ENCODE measurements at places on chromosomes 2 and 18.

GRCh38 chr2:239814861-239815601 lies 210.1 kb downstream of the NDUFA10 start:
- no peak for DNase-seq

DNA sequence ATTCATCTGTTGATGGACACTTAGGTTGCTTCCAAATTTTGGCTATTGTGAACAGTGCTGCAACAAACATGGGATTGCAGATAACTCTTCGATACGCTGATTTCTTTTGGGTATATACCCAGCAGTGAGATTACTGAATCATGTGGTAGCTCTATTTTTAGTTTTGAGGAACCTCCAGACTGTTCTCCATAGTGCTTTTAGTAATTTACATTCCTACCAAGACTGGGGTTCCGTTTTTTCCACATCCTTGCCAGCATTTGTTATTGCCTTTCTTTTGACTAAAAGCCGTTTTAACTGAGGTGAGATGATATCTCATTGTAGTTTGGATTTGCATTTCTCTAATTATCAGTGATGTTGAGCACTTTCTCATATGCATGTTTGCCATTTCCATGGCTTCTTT lies 200.3 kb downstream of the MBD5 start:
- no peak for DNase-seq

DNA sequence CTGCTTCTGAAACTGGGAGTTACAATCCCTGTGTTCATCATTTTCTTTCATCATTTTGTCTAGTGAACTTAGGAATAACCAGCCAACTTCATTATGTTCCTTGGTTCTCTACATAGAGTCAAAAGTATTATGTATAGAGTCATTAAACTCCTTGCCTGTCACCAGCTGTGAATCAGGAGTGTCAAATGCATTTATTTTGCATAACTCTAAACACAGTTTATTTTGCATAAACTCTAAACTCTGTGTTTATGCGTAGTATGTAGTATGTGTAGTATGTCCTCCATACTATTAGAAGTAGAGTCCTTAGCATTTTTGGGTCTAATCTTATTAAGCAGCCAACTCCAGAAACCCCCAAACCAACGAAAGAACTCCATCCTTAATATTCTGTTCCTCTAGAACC lies 164.4 kb downstream of the EVA1A start:
- DNase-seq, result no peak

DNA sequence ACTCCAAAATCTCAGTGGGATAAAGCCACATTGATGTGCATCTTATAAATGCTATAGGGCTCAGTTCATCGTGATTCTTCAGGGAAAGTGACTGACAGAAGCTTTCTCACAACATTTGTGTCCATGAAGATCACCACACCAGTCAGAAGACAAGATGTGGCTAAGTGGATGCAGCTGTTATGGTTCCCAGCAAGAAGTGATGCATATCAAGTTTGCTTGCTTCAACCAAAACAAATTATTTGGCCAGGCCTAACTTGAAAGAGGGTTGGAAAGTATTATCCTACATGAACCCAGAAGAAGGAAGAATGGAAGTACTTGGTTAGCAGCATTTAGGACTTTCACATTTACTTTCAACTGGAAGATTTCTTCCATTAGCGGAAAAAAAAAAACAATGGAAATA lies 210.0 kb upstream of the ACVR2A start:
- DNase-seq, result no peak

DNA sequence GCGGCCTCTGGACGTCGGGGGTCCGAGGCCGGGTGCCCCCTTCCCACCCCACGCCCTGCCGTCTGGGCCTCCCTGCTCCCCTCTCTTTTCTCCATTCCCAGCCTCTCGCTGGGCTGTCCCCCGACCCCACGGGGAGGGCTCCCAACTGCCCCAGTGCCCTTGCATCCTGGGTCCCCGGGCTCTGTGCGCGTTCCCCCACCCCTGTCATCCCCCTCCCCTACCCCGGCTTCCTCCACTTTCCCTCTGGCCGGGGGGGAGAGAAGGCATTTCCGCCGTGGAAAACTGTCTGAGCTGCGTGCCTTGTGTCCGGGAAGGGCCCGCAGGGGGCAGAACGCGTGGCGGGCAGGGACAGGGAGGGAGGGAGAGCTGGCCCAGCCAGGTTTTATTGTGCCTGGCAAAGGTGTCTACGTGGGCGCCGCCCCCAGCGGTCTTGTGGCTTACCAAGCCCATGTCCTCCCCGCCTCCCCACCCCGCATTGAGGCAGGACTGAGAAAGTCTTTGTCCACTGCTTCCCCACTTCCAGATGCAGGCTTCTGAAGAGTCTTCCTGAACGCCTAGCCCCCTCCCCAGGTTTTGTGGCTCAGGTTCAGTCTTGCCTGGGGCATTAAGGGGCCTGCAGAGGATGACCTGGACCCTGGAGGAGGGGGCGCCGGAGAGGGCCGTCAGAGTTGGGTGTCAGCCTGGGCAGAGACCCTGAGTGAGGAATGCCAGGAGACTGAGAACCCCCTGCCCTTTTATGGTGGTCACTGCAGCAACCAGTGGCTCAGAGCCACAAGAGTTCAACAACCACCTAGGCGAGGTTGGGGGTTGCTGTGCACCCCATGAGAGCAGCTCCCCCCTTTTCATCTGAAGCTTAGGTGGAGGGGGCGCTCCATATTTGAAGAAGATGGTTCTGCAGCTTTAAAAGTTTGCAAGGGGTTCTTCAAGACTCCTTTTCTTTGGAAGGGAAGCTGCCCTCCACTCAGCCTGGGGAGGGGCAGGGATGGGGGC lies 1.3 kb downstream of the ITM2C start:
- no peak for DNase-seq
